ENCODE measurements at places on chromosomes 1 and 21. TPM values are rescaled to one million over a fixed set of nuclear protein-coding genes. Genes with fewer than 3 reads are reported as not detected.

The C1orf141 gene
- total RNA-seq, result not detected

The UMODL1 gene
- not detected for total RNA-seq

The HAO2 gene
- total RNA-seq, result 0.76 TPM

The KCNE2 gene
- not detected for total RNA-seq

The FAM72B gene
- total RNA-seq, result 2.6 TPM

The MAN1C1 gene
- 9.0 TPM for total RNA-seq

The TFF2 gene
- not detected for total RNA-seq

The TEDDM1 gene
- not detected for total RNA-seq

GRCh38 chr21:43786300-43786806, 3.0 kb upstream of the RRP1 start:
- peaks cover 6% of the 10 kb centered on the region for H3K4me1 ChIP-seq
- H3K27ac ChIP-seq, result no peak overlapping the region
- H3K27me3 ChIP-seq, result no peaks in the 10 kb centered on the region

DNA sequence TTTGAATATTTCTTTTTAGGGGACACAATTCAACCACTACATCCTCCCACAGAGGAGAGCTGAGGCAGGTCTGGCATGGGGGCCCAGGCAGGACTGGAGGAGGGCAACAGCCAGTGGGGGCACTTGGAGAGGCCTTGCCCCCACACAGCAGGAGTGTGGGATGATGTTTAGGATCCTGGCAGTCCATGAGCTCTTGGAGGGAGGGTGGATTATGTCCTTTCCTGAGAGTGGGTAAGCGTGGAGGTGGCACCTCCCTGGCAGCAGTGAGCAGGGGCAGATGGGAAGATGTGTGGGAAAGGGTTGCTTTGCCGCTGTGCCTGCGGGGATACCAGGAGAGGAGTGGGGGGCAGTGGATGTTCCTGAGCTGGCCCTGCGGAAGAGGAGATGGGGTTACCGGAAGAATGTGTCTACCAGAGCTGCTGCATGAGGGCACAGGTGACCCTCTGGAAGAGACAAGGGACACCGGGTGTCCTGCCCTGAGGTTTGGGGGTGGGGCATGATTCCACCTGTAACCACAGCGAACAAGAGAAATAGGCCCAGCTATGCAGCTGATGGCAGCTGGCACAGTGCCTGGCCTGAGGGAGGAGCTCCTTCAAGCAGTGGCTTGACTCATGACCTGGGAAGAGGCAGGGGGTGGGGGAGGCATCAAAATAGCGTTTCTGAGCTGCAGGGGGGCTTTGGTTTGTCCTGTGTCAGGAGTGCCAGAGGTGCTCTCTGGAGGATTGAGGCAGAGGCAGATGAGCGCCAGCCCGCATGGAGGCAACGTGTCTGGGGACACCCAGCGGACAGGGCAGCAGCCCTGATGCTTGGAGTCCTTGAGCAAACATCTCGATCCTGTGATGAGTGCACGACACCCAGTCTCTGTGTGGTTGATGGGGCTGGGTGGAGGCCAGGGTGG, 123.9 kb upstream of the TMPRSS2 start:
- H3K27me3 ChIP-seq, result no peaks in the 10 kb centered on the region
- peak; percentile 88 for DNase-seq
- no peaks in the 10 kb centered on the region for H3K36me3 ChIP-seq
- H3K27ac ChIP-seq, result no peak overlapping the region
- no peaks in the 10 kb centered on the region for H3K4me1 ChIP-seq

DNA sequence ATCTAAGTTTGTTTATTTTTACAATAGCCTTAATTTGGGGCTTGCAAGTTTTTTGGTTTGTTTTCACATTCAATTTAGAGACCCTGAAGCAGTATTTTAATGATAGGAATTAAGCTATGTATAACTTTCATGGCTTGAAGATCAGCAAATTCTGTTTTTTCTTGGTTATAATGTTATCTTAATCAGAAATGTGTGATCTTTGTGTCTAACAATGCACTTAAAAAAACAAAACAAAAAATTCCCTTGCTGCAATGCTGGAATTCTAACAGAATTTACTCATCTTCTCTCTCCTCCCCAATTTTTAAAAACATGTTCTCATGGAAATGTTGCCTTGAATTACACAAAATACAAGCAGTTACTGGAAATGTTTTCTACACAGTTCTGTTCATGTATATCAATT, 113.1 kb downstream of the OLFML2B start:
- no peak for DNase-seq
- no peaks in the 10 kb centered on the region for H3K27me3 ChIP-seq
- H3K36me3 ChIP-seq, result no peaks in the 10 kb centered on the region
- no peaks in the 10 kb centered on the region for H3K4me1 ChIP-seq
- no peak overlapping the region for H3K27ac ChIP-seq
- no peak overlapping the region for H3K4me3 ChIP-seq

- H3K36me3 ChIP-seq, result no peaks in the 10 kb centered on the region
- DNase-seq, result no peak
- H3K4me1 ChIP-seq, result no peaks in the 10 kb centered on the region
These were observed 61.4 kb upstream of the CXADR start for GRCh38 chr21:17451364-17451891.

DNA sequence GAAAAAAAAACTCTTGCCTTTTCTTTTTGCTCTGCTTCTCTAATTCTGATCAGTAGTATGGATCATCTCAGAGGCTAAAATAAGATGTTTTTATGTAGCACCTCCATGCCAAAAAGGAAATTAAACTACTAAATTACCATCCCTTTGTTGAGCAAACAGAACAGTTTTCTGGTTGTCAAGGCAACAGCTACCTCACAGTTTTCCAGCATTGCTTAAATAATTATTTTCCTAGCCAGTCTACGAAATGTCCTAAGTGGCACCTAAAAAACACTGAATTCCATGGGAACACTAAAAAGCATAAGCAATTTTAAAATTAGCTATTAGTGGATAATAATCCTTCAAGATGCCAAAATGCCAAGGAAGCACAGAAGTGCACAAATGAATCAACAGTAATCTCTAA, 61.7 kb downstream of the ARID4B start:
- H3K4me1 ChIP-seq, result no peaks in the 10 kb centered on the region
- no peak for DNase-seq
- no peaks in the 10 kb centered on the region for H3K36me3 ChIP-seq
- no peaks in the 10 kb centered on the region for H3K27me3 ChIP-seq
- H3K4me3 ChIP-seq, result no peak overlapping the region
- no peak overlapping the region for H3K27ac ChIP-seq

DNA sequence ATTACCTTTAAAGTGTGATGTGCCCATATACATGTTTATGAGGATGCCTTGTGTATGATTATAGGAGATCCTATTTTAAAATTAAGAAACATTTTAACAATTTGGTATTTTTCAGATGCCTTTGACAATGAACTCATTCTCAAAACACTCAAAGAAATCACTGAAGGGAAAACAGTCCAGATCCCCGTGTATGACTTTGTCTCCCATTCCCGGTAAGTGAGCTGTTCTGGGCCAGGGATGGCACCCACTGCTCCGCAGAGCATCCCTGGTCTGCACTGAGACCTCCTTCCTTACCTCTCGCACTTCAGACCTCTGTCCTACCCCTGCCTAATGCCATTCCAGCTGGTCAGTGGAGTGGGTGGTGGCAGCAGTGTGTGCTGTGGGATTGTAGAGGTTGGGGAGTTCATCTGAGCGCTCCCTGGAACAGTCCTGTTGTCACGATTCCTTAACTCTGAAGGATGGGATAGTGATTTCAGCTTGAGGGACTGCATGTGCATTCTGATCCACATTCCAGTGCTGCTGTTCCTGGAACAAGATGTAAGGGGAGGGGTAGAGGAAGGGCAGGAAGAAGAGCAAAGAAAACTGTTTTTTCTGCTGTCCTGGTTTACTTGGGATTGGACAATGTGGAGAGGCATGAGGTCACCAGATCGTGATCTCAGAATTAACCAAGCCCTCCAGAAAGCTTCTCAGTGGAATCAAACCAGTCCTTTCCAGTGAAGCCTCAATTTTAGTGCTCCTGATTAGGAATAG, 63.9 kb downstream of the UCK2 start:
- H3K4me3 ChIP-seq, result no peak overlapping the region
- no peaks in the 10 kb centered on the region for H3K27me3 ChIP-seq
- no peak for DNase-seq

DNA sequence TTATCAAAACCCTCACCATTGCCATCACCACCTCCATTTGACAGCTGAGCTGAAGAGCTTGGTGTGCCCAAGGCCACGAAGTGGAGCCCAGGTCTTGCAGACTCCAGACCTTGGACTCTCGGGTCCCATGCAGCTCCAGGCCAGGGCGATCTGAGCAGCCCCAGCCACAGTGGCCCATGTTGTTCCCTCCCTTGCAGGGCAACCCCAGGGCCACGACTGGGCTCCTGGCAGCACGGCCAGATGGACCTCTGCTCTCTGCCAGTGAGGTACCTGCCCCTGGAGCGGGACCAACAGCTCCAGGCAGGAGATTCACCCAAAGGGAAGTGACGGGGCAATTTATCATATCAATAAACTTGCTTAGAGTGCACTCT, 182.7 kb upstream of the VAMP3 start:
- H3K36me3 ChIP-seq, result no peaks in the 10 kb centered on the region
- H3K27me3 ChIP-seq, result no peaks in the 10 kb centered on the region
- peak; percentile 30 for DNase-seq

DNA sequence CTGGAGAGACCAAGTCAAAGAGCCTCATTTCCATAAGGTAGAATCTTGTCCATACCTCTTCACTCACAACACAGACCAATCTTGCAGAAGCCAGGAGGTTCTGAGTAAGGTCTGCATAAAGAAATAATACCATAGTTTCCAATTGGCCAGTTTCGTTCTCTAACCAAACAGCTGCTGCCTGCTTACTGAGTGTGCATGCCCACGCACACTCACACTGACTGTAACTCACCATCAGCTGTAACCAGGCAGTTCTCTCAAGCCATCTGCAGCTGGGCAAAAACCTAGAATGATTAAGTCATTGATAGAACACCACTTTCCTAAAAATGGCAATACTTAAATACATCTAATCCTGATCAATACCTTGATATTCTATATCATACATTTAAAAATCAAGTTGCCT, 106.6 kb upstream of the VAV3 start:
- no peaks in the 10 kb centered on the region for H3K27me3 ChIP-seq
- no peak overlapping the region for H3K27ac ChIP-seq
- no peak for DNase-seq
- H3K4me3 ChIP-seq, result no peak overlapping the region

DNA sequence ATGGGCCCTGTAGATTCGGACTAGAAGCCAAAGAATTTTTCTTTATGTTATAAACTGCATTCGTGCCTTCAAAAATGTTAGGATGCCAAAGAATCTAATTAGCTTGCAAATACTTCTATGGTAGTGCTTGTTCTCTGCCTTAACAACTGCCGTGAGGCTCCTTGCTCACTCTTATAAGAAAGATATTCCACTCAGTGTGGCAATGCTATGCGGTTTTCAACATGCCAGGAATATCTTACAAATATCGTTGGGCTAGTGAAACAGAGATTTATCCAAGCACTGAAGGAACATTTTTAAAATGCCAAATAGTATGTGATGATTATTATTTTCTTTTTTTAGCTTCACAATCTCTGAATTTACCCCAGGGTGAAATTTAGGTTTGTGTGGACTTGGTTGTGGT, 198.2 kb downstream of the GREM2 start:
- no peak for DNase-seq
- no peaks in the 10 kb centered on the region for H3K36me3 ChIP-seq
- no peaks in the 10 kb centered on the region for H3K4me1 ChIP-seq
- H3K27me3 ChIP-seq, result no peaks in the 10 kb centered on the region
- no peak overlapping the region for H3K27ac ChIP-seq

- no peak overlapping the region for H3K27ac ChIP-seq
- no peak for DNase-seq
- no peak overlapping the region for H3K4me3 ChIP-seq
- no peaks in the 10 kb centered on the region for H3K4me1 ChIP-seq
- no peaks in the 10 kb centered on the region for H3K36me3 ChIP-seq
These were observed 45.5 kb upstream of the RPL11 start for GRCh38 chr1:23646091-23646490.

DNA sequence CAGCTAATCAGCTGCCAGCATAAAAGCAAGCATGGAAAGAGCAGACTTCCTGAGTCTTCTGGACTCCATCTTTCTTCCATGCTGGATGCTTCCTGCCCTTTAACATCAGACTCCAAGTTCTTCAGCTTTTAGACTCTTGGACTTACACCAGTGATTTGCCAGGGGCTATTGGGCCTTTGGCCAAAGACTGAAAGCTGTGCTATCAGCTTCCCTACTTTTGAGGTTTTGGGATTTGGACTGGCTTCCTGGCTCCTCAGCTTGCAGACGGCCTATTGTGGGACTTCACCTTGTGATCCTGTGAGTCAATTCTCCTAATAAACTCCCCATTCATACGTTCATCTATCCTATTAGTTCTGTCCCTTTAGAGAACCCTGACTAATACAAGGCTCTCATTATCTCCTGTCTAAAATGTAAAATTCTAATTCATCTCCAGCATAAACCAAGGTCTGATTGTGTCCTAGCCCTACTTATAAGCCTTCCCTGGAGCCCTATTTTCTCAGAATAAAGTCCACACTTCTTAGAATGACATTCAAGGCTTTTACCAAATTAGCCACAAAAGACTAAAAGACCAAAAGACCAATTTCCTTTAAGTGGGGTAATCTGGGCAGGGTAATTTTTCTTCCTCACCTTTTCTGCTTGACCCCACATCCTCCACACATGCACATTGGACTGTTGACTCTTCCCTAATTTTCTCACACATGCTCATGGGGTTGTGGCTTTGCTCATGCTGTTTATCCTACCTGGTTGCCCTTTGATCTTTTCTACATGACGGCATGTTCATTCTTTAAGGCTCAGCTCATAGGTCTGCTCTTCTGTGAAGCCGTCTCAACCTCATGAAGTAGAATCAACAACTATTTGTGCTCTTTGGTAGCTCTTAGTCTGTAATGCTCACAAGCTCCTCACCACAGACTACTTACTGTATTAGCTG, 18.1 kb upstream of the ENAH start:
- no peak for DNase-seq
- no peaks in the 10 kb centered on the region for H3K4me1 ChIP-seq
- H3K27me3 ChIP-seq, result no peaks in the 10 kb centered on the region
- no peak overlapping the region for H3K4me3 ChIP-seq
- H3K36me3 ChIP-seq, result no peaks in the 10 kb centered on the region

DNA sequence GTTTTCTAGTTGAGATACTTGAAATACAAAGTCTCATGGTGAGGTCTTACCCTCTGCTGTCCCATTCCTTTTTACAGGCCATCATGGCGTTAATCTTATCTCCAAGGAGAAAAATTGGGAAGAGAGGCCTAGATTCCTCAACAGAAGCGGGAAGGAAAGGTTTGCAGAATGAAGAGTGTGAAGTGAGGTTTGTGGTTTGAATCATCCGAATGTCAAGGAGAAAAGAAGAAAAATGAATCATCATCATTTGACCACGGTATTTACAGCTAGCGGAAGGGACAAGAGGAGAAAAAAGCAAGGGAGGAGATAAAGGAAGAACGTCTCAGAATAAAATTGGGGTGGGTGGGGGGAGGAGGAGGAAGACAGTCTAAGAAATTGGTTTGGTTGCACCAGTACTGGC, 935 bp upstream of the COG2 start:
- DNase-seq, result no peak
- H3K4me1 ChIP-seq, result no peaks in the 10 kb centered on the region
- no peaks in the 10 kb centered on the region for H3K27me3 ChIP-seq
- no peak overlapping the region for H3K4me3 ChIP-seq

GRCh38 chr1:82562448-82562847, 761.7 kb downstream of the ADGRL2 start:
- no peak for DNase-seq
- no peak overlapping the region for H3K27ac ChIP-seq
- no peaks in the 10 kb centered on the region for H3K4me1 ChIP-seq
- no peaks in the 10 kb centered on the region for H3K27me3 ChIP-seq
- H3K4me3 ChIP-seq, result no peak overlapping the region

- no peaks in the 10 kb centered on the region for H3K4me1 ChIP-seq
- no peaks in the 10 kb centered on the region for H3K36me3 ChIP-seq
- no peaks in the 10 kb centered on the region for H3K27me3 ChIP-seq
- no peak overlapping the region for H3K27ac ChIP-seq
- H3K4me3 ChIP-seq, result no peak overlapping the region
- peak; percentile 79 for DNase-seq
These were observed 34.8 kb upstream of the ZBTB40 start for GRCh38 chr1:22416555-22417454.
